ENCODE measurements at places on chromosomes 3 and 15.

GRCh38 chr15:96762566-96762965, 432.1 kb downstream of the NR2F2 start:
- no peak for DNase-seq

GRCh38 chr3:196794467-196794866, 54.8 kb downstream of the PAK2 start:
- DNase-seq: no peak

- no peak for DNase-seq
Observed at GRCh38 chr15:31376511-31376910, 49.9 kb downstream of the KLF13 start.

- no peak for DNase-seq
Observed at GRCh38 chr3:149621218-149622005, 36.4 kb downstream of the WWTR1 start.

DNA sequence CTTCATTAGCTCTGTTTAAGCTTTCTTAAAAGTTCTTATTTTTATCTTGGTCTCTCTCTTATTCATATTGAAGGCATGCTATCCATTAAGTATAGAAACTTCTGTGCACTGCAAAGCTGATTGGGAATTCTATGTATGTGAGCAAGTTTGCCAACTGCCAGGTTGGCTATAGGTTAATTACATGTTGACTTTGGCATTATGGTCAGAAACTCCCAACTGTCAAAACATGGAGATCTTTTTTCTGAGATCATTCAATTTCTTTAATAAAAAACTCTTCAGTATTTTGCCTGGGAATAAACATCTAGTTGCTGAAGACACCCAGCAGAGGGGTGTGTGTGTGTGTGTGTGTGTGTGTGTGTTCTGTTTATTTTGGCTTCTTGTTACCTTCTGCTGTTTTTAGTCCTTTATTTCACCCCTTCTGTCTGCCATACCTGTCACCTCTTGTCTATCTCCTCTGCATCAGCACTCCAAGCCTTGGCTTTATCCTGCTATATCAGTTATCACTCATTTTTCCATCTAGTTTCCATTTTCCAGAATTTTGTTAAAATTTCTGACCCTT, 1.3 kb upstream of the ARL14 start:
- no peak for DNase-seq

DNA sequence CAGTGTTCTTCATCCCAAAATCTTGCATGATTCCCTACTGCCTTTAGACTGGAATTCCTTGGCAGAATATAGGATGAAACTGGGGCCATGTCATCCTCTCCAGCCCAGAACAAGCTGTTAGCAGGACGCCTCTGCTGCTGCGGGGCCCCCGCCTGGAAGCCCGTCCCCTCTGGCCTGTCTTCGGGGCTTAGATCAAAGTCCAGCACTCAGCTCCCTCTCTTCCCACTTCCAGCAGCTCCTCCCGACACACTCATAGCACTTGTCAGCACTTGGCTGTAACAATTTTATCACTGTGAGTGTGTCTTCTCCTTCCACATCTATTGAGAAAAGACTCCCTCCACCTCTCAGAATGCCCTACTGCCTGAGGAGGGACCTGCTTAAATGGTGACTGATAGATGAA, 112.0 kb upstream of the HACD2 start:
- DNase-seq: no peak

DNA sequence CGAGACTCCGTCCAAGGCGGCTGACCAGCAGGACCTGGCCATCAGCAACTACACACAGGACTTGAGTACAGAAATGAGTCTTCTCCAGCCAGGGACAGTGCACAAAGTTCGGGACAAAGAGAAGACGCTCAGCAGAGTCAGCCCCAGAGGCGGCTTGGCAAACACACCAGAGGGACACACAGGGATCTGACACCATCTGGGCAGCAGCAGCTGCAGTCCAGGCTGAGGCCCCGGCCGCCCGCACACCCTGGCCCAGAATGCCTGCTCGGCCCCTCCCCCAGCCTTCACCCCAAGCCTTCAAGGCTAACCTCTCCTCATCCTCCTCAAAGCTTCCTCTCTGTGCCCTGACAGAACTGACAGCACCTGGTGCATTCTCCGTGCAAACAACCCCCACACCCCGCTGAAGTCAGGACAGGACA, 61.1 kb downstream of the XXYLT1 start:
- no peak for DNase-seq

DNA sequence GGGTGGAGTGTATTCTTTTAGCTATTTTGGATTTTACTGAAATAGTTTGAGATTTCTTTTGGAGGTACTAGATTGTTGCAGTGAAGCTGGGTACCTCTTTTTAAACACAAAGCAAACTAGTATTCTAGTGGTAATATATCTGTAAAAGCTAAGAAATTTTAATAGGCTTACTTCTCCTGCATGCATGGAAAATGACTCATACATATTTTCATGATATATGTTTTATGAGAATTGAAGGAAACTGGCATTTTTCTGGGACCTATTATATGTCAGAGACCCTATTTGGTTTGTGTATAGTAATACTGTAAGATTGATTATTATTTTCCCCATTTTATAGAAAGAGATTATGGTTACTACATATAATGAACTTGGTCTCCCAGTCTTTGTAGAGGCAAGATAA, 851.0 kb downstream of the DIPK2A start:
- no peak for DNase-seq

DNA sequence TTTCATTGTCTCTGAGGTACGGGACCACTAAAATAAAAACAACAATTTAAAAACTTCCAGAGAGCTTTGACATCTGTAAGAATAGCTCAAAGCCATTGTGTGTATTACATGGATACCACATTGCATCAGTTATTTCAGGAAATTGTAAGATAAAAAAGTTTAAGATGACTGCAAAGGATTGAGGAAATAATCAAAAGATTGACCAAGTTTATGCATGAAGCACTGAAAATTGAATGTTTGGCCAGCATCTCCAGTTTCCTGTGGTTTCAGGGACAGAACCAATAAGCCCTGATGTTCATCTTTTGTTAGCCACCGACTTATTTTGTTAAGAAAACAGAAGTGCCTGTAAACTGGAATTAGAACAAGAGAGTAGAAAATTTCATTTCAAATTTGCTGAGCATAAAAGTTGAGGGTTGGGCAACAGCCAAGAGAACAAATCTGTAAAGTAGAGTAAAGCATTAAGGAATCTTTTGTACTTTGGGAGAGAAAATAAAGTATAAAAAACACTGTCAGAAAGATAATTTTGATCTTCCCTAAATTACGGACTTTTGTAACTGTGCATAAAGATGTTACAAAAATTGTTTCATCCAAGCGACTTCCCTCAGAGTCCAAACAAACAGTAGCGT, 211.5 kb upstream of the P2RY1 start:
- no peak for DNase-seq

DNA sequence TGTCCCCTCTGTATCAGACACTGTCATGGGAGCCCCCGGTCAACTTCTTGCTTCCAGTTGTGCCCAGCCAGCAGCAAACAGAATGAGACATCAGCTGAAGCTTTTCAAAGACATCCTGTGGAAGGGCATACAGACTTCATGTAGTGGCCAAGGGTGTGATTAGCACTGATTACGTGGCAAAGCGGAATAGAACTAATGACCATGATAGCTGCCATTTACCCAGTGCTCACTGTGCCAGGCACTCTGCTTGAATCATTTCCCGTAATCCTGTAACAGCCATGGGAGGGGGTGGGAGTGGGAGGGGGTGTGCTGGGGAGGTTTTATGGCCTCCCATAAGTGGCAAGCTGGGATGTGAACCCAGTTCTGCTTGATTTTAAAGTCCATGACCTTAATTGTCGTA, 29.5 kb downstream of the LPP start:
- no peak for DNase-seq

DNA sequence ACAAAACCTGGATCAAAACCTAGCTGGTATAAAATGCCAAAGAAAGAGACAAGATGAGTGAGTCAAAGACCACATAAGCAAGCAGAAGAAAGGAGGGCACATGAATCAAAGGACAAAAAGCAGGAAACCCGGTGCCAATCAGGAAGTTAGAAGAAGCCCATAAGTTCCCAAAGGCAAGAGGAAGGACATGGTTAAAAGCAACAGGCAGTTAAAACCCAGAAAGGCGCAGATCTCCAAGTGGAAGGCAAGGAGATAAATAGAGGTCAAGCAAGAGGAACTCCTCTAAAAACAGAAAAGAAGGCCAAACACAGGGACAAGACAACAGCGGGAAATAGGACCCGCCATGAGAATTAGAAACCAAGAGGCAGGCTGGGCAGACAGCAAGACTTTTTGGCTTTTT, 4.4 kb downstream of the TMOD2 start:
- DNase-seq: no peak

DNA sequence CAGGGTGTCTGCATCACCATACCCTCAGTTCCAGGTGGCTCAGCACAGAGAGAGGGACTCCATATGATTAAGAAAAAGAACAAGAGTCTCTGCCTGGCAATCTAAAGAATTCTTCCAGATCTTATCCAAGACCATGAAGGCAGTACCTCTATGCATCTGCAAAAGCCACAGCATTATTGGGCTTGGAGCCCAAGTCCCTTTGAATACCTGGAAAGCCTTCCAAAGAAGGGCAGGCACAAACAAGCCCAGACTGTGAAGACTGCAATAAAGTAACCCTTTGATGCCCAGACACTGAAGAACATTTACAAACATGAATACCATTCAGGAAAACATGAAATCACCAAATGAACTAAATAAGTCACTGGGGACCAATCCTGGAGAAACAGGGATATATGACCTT, 60.9 kb upstream of the DIPK2A start:
- DNase-seq: no peak

DNA sequence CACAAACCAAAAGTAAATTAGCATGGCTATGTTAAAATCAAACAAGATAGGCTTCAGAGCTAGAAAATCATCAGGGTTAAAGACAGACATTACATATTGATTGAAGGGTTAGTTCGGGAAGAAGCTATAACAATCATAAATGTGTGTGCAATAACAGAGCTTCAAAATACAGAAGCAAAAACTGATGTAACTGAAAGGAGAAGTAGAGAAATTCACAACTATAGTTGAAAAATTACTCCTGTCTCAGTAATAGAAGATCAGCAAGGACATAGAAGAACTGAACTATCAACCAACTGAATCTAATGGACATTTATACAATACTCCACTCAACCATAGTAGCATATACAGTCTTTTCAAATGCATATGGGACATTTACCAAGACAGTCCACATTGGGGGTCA, 59.4 kb downstream of the MCTP2 start:
- DNase-seq: no peak

GRCh38 chr3:31629054-31629453, 96.3 kb downstream of the STT3B start:
- no peak for DNase-seq

- no peak for DNase-seq
Observed at GRCh38 chr3:101542957-101543356, 18.7 kb upstream of the TRMT10C start.

- no peak for DNase-seq
Observed at GRCh38 chr3:110015231-110015963, 678.1 kb upstream of the DPPA4 start.

GRCh38 chr3:72847282-72847681, 963 bp downstream of the SHQ1 start:
- DNase-seq: no peak

- no peak for DNase-seq
Observed at GRCh38 chr15:60343221-60343970, 54.4 kb downstream of the ANXA2 start.

DNA sequence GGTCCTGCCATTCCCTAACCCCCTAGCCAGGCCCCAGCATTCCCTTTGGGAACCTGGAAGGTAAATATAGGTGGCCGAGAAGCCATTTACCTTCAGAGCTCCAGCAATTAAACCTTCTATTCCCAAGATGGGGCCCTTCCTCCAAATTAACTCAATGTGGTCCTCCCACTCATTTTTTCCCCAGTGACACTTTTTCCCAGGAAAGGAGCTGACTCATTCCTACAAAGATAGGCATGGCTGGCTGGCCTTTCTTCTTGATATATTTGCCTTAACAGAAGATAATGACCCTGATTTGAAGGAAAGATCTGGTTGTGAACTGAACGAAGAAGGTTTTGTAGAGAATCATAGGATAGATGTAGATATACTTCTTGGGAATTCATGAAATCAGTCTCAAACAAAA, 279.0 kb upstream of the VEPH1 start:
- DNase-seq: no peak

DNA sequence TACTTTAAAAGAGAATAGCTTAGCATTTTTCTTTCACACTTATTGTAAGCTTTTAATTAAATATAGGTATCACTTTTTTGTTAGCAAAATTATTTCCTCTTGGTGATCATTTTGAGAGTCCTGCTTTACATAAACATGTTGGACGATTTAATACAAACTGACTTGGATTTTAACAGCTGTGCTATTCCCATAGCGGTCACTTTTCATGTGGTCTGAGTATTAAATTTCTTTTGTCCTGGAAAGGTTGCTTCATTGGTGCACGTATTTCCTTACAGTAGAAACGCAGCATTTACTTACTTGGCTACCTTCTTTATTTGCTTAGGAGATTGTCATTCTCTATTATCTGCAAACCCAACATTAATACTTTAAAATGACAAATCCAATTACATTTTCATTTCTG, 109.4 kb downstream of the ATG7 start:
- no peak for DNase-seq

DNA sequence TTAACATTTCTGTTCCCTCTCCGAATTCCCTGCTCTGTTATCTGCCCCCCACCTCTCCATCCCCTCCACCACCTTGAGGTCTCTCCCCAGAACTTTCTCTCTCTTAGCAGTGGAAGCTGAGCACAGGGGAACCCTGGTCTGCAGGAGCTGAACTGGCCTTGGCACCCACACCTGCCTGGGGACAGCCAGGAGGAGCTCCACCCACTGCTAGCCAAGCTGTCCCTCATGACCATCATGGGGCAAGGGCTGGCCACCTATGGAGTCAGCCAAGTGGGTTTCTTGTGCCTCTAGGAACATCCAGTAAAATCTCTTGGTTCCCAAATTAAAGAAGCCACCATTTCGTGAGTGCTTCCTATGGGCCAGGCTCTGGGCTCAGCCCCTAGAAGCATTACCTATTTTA, 276.4 kb upstream of the TLE3 start:
- no peak for DNase-seq

DNA sequence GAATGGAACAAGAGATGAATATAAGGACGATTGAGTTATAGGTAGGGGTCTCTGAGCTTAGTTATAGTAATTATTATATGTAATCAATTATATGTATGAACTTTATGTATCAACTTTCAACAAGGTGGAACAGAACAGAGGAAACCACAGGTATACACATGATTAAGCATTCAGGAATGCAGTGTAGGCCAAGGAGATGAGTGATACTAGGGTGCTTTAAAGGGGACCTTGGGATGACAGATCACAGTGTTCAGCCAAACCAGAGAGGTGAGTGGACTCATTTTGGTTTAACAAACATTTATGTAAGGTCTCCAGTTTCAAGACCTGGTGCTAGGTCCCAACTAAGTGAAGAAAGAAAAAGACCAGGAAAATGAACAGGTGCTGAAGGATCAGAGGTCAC, 895.5 kb downstream of the ROBO2 start:
- no peak for DNase-seq

GRCh38 chr15:62953021-62953420, 89.5 kb upstream of the TPM1 start:
- no peak for DNase-seq

GRCh38 chr3:49387721-49388120, 24.1 kb downstream of the RHOA start:
- DNase-seq: no peak

GRCh38 chr15:71275098-71275497, 159.8 kb downstream of the THSD4 start:
- no peak for DNase-seq
